ENCODE measurements at places on chromosomes 7 and 10.

GRCh38 chr7:90569368-90569767 lies 26.8 kb upstream of the CDK14 start:
- DNase-seq = no peak

GRCh38 chr7:117562759-117563158 lies 82.9 kb downstream of the CFTR start:
- DNase-seq = no peak

DNA sequence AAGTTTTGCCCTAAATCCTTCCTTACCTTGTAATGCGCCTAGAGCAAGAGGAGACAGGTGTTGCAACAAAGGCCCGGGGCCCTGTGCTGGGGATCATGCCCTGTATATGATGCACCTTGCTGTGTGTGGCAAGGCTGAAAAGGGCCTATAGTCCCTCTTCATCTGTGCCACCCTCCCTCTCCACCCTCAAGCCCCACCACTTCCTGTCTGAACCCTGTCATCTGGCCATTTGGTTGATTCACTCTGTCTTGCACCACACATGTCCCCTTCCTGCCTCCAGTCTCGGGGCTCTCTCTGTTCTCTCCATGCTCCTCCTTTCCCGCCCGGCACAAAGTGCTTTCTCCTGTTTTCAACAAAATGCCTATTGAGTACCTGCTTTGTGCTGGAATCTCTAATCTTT lies 11.5 kb upstream of the MALSU1 start:
- no peak for DNase-seq

GRCh38 chr10:26721561-26721960 lies 24.1 kb downstream of the PDSS1 start:
- no peak for DNase-seq

DNA sequence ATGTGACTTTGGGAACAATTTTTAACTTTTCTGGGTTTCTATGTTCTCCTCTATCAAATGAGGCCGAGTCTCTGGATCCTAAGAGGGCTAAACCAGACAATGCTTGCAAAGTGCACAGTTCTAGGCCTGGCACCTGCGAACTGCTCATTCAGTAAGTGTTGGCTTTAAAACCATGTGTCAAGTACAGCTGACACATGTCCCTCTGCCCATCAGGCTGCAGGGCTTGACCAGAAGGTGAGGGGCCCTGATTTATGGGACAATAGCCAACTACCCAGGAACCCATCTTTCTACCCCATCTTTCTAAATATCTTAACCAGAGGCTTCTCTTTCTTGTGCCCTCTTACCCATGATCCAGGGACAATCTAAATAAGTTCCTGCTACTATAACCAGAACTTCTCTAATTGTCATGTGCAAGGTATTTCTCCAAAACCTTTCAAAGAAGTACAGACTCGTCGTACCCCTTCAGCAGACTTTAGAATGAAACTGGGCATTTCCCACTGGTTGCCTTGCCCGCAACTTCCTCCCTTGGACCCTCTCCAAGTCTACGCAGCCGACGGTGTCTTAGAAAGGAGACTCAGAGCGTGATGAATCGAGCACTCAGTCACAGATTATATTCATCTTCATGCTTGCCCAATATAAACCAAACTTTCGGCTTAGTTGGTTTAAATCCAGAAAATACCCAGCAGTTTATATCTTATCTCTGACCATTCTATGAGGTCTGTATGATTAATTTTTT lies 69.8 kb upstream of the STEAP1B start:
- DNase-seq = no peak

GRCh38 chr10:44036425-44036824 lies 348.5 kb downstream of the CXCL12 start:
- DNase-seq = no peak

DNA sequence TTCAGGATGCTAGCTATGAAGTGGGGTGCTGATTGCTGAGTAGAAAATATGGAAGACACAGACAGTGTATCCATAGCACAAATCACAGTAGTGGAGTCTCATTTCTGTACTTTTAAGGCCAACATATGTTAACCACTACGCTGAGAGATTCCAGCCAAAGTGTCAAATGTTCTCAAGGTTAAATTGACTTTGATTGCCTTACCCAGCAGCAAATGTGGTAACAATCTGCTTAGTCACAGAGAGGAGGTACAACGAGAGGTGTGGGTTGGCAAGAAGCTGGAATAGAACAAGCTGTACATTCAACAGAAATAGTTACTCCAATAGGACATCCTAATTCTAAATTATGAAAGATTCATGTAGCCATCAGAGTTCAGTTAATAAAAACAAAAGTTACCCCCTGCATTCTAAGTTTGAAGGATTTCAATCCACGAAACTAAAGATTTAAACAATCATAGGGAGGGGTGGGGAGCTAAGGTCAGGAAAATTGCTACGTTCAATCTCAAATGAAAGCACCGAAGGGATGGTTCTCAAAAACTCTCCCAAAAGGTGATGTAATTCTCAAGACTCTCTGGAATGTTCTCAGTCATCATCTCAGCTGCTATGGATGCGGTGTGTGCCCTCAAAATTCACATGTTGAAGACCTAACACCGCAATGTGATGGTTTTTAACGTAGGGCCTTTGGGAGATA lies 137.0 kb downstream of the ETV1 start:
- DNase-seq = no peak

GRCh38 chr7:111783854-111784253 lies 221.6 kb upstream of the IMMP2L start:
- no peak for DNase-seq

Data from iPS DF 19.7 (cell line).